GM23248 (cell line): ENCODE measurements at places on chromosomes 1 and 21. TPM values are rescaled to one million over a fixed set of nuclear protein-coding genes. Genes with fewer than 3 reads are reported as not detected.

Gene IQGAP3
- polyA plus RNA-seq: 5.5 and 5.6 TPM in 2 replicates

Gene OR2G6
- not detected in 2 replicates for polyA plus RNA-seq

Gene FAM151A
- polyA plus RNA-seq: 0.09 TPM in 1 of 2 replicates, not detected in the other

Gene FAM72B
- 2.2 and 3.1 TPM in 2 replicates for polyA plus RNA-seq

Gene HSD3B2
- polyA plus RNA-seq: not detected in 2 replicates

Gene SLC37A1
- 0.23 TPM in 1 of 2 replicates, not detected in the other for polyA plus RNA-seq

Gene IL20
- not detected in 2 replicates for polyA plus RNA-seq

Gene SUSD4
- 0.49 and 1.1 TPM in 2 replicates for polyA plus RNA-seq

Gene PCP4
- polyA plus RNA-seq: not detected in 2 replicates

Gene CA6
- not detected in 2 replicates for polyA plus RNA-seq

Gene FCRLB
- polyA plus RNA-seq: 9.4 and 10.1 TPM in 2 replicates

Gene RGS4
- polyA plus RNA-seq: 11.2 and 13.3 TPM in 2 replicates

Gene CRP
- not detected in 2 replicates for polyA plus RNA-seq

Gene NPHS2
- not detected in 2 replicates for polyA plus RNA-seq

Gene S100A3
- polyA plus RNA-seq: 7.5 and 8.0 TPM in 2 replicates

Gene MR1
- polyA plus RNA-seq: 25.4 and 26.2 TPM in 2 replicates

Gene CD53
- polyA plus RNA-seq: 0.33 TPM in 1 of 2 replicates, not detected in the other
